T-helper 22 cell (primary cell): ENCODE measurements at places on chromosomes 4 and X.

GRCh38 chr4:55069248-55069647 lies 56.1 kb downstream of the KDR start:
- no peak for DNase-seq

- DNase-seq = no peak
Observed at GRCh38 chr4:148874331-148874730, 432.1 kb upstream of the NR3C2 start.

DNA sequence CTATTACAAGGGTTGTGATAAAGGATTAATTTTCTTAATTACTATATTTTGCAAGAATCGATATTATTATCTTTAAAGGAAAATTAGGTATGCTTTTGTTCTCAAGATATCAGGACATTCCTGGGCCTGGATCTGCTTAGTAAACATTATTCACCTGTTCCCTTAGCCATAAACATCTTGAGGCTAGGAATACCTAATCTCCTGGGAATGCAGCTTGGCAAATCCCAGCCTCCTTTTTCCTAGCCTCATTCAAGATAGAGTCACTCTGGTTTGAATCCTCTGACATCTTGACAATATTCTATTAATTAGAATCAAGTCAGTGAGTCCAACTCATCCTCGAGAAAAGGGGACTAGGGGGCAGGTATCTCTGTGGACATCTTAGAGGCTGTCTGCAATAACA lies 327.1 kb downstream of the STIM2 start:
- DNase-seq = no peak

- DNase-seq = no peak
Observed at GRCh38 chr4:102541697-102542096, 40.5 kb downstream of the NFKB1 start.

GRCh38 chr4:120053911-120054310 lies 12.7 kb downstream of the MAD2L1 start:
- DNase-seq = no peak

DNA sequence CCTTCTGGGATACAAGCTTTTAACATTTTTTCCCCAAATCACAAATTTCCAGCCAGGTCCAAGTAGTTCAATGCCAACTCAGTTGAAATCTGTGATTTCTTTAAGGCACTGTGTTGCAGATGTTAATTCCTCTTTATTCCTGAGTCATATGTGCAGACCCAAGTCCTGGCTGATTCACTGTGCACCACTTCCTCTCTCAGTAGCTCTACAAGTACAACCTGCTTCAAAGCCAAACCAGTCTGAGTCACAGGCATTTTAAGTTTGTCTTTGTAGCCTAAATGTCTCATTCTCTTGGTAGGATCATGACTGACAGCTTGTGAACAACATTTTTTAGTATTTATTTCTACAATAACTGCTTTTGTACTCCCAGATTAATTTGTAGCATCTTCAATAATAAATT lies 165.6 kb upstream of the S100G start:
- DNase-seq = no peak

DNA sequence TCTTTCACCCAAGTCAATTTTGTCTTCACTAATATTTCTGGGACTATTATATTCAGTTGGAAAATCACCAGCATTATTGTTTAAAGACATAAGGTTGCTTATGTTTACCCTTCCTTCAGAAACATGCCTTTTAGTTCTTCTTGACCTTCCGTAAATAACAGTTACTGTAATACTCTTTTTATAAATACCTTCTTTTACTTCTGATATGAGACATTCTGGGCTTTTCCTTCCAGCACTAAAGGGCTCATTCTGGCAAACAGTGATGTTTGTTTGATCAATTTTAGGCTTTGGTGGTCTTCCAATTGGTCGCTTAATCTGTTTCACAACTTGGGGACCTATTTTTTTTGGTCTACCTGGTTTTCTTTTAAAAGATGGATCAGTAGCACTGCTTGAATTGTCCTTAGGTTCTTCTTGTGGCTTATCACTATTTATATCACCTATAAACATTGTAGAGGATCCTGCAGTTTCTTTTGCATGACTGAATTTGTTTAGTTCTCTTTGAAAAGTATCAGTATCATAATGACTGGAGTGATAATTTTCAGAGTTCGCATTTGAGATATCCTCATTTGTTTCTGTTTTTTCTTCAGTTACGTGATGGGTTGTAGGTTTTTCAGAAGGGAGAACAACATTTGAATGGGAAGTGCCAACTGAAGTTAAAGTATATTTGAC lies 64.8 kb downstream of the NCAPG start:
- no peak for DNase-seq

GRCh38 chr4:182067828-182068227 lies 175.4 kb upstream of the TENM3 start:
- no peak for DNase-seq

GRCh38 chrX:9775930-9776329 lies 10.3 kb upstream of the GPR143 start:
- no peak for DNase-seq

GRCh38 chr4:51895816-51896408 lies 53.0 kb downstream of the DCUN1D4 start:
- no peak for DNase-seq

DNA sequence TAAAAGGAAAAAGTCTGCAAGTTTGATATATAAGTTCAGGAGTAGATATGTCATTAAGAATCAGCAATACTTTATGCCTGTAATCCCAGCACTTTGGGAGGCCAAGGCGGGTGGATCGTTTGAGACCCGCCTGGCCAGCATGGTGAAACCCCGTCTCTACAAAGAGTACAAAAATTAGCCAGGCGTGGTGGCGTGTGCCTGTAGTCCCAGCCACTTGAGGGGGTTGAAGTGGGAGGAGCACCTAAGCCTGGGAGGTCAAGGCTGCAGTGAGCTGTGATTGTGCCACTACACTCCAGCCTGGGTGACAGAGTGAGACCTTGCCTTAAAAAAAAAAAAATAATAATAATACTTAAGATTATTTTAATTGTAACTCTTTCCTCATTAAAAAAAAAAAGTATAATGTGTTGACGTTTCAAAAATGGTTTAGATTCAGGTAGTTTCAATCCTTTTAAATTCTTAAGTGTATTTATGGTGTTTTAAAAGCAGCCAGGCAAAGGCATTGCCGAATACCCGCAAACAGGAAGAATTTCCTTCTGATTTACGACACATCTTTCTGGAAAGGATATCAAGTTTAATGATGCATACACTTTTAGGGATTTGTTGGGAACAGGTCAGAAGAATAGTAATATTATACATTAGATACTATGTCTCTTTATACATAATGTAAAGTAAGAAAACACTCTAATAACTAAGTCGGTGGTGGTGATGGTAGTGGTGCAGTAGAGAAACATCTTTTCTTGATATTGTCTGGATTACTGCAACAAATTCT lies 80.9 kb downstream of the KDM6A start:
- no peak for DNase-seq

DNA sequence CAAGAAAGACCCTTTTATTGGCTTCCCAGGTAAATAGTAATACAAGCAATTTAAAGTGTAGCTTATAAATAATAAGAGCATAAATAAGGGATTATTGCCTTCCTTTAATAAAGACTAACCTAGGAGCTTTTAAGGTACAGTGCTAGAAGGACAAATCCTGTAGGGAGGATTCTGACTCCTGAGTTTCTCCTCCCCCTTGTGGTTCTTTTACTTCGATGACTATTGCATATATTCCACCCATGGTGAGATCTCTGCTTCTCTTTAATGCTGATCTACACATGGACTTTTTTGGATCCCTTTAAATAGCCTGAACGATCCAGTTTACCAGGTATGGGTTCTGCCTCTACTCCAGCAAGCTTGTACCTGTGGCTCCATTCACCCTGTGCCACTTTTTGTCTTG lies 2.5 kb downstream of the GALNT7 start:
- DNase-seq = no peak

- DNase-seq = no peak
Observed at GRCh38 chrX:135522878-135523693, 2.6 kb downstream of the INTS6L start.

- DNase-seq = no peak
Observed at GRCh38 chrX:89034679-89035078, 287.7 kb downstream of the CPXCR1 start.

- DNase-seq = no peak
Observed at GRCh38 chr4:175667122-175667521, 144.9 kb downstream of the GPM6A start.

DNA sequence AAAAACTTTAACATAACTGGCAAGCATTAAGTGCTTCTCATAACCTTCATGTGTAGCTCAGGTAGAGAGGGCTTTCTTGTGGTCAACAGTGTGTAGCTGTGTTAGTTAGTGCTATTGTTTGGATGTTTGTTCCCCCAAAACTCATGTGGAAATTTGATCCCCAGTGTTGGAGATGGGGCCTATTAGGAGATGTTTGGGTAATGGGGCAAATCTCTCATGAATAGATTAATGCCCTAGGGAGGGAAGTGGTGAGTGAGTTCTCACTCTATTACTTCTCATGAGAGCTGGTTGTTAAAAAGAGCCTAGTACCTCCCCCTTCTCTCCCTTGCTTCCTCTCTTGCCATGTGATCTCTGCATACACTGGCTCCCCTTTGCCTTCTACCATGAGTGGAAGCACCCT lies 16.5 kb upstream of the SLC25A43 start:
- no peak for DNase-seq

DNA sequence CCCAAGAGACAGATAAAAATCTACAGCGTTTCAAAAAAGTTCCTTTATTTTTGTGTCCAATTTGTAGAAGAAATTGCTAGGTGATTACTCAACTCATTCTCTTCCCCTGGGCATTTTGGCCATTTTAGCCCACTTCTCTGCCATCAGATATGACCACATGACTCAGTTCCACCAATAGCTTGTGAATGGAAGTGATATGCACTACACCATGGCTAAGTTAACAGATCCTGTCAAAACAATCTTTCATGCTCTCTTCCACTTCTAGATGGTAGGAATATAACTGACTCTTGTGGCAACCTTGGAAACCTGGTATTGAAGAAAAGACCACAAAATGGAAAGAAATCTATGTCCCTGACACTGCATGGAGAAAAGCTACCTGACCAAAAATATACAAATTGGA lies 26.2 kb upstream of the FREM3 start:
- DNase-seq = no peak

DNA sequence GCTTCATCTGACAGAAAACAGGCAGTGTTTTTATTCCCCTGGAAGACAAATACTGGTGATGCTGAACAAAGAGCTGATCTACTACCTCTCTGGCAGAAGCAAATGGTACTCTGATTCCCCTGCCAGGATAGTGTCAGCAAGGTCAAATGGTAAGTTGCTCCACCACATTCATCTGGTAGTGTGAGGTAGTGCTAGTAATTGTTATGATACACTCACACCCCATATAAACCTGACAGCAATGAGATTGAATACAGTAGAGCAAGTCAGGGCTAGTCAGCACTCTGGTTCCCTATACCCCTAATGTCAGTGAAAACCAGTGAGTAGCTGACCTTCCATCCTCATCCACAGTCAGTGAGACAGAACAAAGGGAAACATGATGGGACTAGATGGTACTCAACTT lies 3.4 kb upstream of the SPIN4 start:
- no peak for DNase-seq

DNA sequence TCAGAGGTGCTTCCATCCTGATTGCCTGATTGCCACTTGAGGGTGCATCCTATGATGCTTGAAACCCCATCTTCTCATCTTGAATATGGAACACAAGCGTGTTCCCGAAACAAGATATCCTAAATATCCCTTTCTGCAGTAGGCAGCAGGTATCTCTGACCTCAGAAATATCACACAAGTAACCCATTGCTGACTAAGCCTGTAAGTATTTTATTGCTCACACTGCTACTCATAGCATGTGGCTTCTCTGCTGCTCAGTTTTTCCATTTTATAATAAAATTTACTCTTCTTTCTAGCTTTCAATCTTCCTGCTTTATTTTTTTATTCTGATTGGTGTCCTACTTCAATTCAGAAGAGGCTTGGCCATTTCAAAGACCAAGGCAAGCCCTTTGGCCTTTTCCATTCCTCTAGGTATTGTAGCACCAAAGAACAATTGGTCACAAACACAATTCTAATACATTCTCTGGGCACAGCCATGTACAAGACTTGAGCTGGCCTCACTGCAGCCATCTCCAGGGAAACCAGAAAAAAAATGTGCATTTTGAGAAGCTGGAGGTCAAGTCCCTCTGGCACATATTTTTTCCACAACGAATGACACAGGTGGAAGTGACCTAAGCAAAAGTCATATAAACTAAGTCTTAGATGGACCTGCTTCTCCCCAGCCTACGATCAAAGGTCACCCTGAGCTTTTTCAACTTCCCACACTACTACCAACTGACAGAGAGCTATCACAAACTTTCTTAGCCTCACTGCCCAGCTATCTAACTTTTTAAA lies 107.0 kb downstream of the OR13H1 start:
- DNase-seq = no peak

- no peak for DNase-seq
Observed at GRCh38 chr4:94758141-94758699, 465 bp downstream of the BMPR1B start.

- DNase-seq = no peak
Observed at GRCh38 chr4:4524364-4524763, 17.5 kb downstream of the STX18 start.

DNA sequence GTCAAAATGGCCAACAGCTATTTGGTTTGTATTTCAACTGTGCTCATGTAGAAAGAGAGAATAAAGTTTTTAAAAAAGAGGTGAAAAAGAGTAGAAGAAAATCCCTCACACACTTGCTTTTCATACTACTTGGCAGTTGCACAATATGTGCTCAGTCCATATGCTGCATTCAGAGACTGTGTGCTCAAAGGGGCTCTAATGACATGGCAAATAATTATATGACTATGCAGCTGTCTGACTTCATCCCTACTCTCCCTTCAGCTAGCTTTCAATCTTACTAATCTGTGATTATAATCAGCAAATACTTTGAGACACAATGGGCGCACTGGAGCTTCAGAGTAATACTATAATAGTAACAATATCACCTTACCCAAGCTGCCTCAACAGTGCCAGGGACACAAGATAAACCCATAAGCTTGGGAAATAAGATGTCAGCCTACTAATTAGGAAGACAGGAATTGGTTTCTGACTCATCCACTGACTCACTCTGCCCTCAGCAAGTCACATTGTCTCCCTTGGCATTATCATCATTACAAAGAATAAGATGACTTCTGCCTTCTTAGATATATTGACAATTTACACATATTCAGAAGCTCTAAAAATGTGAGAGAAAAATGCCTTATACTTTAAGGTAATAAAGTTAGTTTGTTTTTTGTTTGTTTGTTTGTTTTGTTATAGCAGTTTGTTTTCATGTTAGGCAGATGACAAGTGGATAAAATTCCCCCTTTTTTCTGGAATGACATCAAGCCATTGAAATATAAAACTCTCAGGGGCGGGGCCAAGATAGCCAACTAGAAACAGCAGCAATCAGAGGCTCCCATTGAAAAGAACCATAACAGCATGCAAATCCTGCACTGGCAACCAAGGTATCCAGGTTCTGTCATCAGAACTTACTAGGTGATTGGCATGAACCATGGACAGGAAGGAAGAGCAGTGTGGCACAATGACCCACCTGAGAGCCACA lies 311.6 kb downstream of the FAM133A start:
- no peak for DNase-seq

DNA sequence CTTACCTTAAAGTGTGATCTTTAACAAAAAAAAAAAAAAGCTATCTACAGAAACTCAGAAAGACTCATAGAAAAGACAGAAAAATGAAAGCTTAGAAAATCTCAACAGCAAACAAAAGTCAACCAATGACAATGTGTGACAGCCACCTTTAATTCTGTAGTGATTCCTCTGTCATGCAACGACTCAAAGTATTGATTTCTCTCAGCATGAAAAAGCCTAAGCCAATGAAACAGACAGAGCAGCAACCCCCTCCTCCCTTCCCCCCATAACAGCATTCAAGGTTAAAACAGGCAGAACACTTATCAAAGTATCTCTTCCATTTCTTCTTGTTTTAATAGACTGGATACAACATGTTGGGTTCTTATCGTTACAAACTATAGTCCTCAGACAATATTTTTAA lies 112.5 kb downstream of the MAB21L2 start:
- no peak for DNase-seq

- no peak for DNase-seq
Observed at GRCh38 chrX:94676285-94676684, 1002.3 kb downstream of the FAM133A start.
